ENCODE measurements at places on chromosomes 7 and 10. TPM values are rescaled to one million over a fixed set of nuclear protein-coding genes. Genes with fewer than 3 reads are reported as not detected.

Gene CALML5
- total RNA-seq, result not detected

GRCh38 chr7:54180796-54181195 lies 361.4 kb upstream of the VSTM2A start:
- no peak for DNase-seq

Gene PKD2L1
- total RNA-seq, result not detected

DNA sequence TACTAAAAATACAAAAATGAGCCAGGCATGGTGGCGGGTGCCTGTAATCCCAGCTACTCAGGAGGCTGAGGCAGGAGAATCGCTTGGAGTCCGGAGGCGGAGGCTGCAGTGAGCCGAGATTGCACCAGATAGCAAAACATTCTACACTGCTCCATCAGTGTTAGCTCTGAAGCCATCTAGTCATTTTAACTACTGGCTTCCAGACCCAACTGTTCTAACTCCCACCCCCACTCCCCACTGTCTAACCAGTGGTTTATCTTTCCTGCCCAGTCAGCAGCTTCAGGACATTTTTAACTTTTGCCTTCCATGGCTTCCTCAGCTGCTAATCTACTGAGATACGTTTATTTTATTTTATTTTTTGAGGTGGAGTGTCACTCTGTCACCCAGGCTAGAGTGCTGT lies 6.2 kb upstream of the FRAT1 start:
- DNase-seq, result no peak

DNA sequence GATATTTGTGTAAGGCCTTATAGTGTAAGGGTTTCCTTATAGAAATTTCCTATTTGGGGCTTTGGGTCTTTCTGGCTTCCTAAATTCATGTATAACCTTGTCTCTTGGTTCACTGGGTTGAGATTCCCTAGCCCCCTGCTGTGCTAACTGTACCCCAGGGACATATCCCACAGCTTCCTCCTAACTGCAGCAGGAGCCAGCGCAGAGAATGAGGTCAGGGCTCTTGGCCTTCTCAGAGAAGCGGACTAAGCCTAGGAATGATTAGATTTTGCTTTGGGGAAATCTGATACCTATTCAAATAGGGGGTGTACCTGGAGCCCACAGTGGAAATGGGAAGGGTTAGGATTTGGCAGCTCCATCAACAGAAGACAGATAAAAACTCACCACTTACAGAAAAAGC lies 138.1 kb upstream of the EFCAB10 start:
- DNase-seq, result no peak

- DNase-seq, result no peak
Observed at GRCh38 chr7:157925383-157925875, 588.6 kb downstream of the DNAJB6 start.

- no peak for DNase-seq
Observed at GRCh38 chr10:59287587-59288255, 74.6 kb downstream of the FAM13C start.

DNA sequence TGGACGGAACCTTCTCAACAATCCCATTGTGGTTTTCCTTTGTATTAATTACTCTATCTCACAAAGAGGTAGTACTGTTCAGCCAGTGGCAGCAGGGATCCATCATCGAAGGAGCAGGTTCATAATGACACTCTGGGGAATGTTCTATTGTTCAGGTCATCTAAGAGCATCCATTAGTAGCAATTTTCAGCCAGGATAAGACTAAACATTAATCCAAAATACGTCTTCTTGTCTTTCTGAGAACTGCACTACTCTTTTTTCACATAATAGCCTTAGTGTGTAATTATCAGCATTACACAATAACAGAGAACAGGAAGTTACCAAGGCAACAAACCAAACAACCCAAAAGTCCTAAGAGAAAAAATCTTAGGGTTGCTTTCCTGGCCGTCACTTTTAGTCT lies 259.5 kb upstream of the VWC2 start:
- DNase-seq, result no peak

DNA sequence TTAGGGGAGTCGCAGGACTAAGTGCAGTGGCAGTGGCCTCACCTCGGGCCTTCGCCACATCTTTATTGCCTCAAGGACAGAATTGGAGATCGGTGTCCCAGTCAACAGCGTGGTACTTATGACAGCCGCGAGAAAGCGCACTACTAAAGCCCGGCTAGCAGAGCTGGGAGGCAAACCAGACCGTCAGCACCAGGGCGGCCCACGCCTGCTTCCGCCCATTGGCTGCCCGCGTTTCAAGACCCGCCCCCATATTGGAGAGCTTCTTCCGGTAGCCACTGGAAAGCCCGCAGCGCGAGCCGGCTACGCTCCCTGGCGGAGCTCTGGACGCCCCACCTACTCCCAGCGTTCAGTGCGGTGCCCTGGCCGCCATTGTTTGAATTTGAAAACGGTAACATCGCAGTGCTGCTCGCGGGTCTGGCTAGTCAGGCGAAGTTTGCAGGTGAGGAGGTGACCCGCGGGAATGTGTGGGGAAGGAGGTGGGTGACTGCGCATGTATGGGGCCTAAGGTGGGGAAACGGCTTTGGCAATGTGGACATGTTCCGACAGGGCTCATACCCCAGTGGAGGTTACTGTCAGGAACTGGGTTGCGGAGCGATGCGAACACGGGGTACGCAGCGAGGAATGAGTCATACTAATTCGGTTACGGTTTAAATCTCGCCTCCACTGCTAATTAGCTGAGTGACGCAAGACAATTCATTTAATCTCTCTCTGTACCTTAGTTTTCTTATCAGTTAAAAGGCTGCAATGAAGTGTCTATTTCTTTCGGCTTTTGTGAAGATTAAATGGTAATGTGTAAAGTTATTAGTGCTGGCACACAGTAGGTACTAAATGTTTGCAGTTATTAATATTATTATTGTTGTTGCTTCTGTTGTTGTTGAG lies at the start of gene KIF20B:
Gene KIF20B, plus strand, starts transcription at position 349 of the 879 bp plus-strand sequence. CDS start 3,705 bp downstream, outside the sequence.
- peak; percentile 97 for DNase-seq

DNA sequence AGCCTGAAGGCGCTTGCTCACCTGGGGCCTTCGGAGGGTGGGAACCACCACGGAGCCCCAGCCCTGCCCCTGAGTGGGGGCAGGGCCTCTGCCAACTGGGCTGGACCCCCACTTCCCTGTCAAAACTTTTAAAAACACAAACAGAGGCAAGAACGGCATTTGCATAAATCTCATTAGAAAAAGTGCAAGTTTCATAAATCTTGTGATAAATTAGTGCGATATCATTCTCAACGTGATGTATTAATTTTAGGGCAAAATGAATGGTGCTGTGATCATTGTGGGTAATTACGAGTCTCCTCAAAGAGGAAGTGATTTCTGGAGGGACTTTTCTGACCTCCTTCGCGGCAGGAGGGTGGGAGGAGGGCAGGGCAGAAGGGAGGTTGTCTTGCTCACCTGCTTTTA lies 98.3 kb downstream of the CDH23 start:
- no peak for DNase-seq

GRCh38 chr7:101558742-101559325 lies 70.3 kb downstream of the MYL10 start:
- no peak for DNase-seq

Data from fibroblast of villous mesenchyme (primary cell).